ENCODE measurements at places on chromosomes 5 and 9.

GRCh38 chr9:78118742-78119473, 87.3 kb upstream of the GNAQ start:
- DNase-seq: no peak

DNA sequence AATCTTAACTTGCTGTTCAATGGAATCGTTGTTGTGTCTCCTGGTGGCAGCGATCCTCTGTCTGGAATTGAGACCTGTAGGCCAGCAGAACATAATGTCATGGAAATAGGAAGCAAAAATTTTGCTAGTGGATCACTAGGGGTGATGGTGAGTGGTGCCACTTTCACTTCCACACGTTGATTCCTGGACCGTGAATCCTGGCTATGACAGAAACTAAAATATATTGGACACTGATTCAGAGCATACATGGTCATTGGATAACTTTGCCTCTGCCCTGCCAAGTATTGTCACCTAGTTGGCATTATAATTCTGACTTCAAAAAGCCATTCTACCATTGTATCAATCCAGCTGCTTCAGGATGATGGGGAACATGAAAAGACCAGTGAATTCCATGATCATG, 353.2 kb downstream of the IRX1 start:
- DNase-seq: no peak

DNA sequence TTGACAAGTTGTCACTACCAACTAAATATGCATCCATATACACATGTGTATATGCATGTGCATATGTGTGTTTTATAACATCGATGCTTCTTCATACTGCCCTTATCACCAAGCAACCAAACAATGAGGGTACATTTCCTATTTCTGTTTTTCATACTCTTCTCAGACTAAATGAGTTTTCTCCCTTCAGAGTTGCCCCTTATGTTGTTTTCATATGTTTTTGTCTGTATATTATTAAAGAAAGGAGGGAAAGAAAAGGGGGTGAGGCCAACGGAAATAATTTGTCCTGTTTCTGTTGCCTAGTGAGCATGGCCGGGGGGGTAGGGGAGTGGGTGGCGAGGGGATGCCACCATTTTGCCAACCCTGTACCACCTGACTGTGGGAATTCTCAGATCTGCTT, 28.8 kb upstream of the NFIB start:
- no peak for DNase-seq

DNA sequence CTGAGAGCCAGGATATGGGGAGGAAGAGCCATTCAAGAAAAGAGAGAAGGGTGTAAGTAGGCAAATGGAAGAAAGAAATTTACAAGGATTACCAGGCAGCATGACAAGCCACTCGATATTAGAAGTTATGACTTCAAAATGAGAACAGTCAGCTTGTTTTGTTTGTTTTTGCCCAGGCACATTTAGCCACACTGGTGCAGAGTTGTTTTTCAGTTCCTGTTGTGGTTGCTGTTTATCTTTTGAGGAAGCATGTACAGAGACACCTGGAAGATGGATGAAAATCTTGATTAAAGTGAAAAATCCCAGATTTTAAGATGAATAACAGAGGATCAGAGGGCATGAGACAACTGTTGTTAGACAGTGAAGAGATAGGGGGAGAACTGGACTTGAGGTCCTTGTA, 199.1 kb downstream of the MTRR start:
- no peak for DNase-seq

- DNase-seq: no peak
Measured at GRCh38 chr9:37902796-37903646, 906 bp downstream of the SLC25A51 start.

- no peak for DNase-seq
Measured at GRCh38 chr5:138597661-138598400, 22.6 kb upstream of the HSPA9 start.

- DNase-seq: no peak
Measured at GRCh38 chr9:17927616-17928015, 348.8 kb downstream of the SH3GL2 start.

GRCh38 chr5:145429170-145429569, 406.0 kb downstream of the PRELID2 start:
- DNase-seq: no peak

GRCh38 chr9:91991721-91992341, 41.8 kb upstream of the ROR2 start:
- no peak for DNase-seq

GRCh38 chr5:168793841-168794837, 215.0 kb upstream of the PANK3 start:
- DNase-seq: no peak

DNA sequence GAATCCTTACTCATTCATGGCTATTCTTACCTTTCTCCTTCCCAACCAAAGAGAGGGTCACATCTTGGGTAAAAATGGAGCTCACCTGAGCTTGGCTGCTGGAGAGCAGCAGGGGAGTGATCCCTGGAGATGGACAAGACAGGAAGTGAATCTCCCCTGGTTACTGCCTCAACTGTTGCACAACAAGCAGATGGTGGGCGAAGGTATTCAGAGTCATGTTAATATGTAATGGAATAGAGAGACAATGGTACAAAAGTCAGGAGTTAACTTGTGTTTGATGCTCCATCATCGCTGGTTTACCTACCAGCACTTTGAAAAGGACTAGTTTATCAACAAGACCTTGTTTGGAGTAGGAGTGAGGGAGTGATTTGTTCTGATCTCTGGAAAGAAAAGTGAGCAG, 13.0 kb upstream of the PLPP1 start:
- DNase-seq: no peak

- DNase-seq: no peak
Measured at GRCh38 chr5:72937517-72938061, 18.3 kb upstream of the FCHO2 start.

GRCh38 chr9:33256236-33256635, 8.3 kb downstream of the BAG1 start:
- no peak for DNase-seq

- DNase-seq: no peak
Measured at GRCh38 chr5:36495611-36496010, 110.8 kb upstream of the SLC1A3 start.

DNA sequence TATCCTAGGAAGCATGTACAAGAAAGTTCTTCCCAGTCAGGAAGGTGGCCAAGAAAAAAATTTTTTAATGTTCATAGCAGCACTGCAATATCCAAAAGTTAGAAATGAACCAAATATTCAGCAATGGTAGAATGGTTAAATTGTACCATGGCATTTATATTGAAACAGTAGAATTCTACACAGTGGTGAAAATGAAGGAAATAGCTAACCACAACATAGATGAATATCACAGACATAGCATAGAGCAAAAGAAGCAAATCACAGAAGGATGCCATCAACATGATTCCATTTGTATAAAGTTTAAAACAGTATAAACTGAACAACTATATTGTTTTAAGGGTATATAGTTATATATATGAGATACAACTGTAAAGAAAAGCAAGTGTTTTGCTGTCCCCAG, 10.7 kb upstream of the ANKDD1B start:
- no peak for DNase-seq

DNA sequence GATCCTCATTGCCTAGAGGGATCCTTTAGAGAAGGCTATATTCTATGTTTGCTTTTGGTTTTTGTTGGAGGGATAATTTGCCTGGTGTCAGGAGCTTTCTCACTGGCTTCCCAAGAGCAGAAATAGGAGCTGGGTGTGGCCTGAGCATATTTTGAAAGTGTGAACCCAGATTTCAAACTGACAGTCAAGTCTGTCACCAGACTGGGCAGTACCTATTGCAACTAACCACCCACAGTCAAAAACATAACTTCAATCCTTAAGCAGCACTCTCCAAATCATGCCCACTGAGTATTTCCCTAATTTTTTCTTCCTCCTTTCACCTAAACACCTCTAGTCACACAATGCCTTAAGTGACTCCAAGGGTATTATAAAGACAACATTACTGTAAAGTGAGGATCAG, 278.4 kb downstream of the EBF1 start:
- DNase-seq: no peak

DNA sequence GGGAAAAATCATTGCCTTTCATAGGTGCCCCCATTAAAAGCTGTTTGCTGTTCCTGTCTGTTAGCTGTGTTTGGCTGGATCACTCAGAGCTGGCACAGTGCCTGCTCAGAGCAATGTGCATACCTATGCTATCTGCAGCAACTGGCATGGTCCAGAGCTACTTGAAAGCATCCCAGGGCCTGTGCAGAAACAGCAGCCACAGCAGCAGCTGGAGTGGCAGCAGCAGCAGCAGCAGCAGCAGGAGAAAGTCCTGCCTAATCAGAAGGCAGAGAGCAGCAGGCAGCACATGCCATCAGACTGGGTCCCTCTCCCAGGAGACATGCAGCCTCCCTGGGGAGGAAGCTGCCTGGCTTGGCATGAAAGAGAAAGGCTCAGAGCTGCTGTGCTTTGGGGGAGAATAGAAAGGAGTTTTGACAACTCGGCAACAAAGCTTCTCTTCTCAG, 243.8 kb upstream of the WWC1 start:
- no peak for DNase-seq

DNA sequence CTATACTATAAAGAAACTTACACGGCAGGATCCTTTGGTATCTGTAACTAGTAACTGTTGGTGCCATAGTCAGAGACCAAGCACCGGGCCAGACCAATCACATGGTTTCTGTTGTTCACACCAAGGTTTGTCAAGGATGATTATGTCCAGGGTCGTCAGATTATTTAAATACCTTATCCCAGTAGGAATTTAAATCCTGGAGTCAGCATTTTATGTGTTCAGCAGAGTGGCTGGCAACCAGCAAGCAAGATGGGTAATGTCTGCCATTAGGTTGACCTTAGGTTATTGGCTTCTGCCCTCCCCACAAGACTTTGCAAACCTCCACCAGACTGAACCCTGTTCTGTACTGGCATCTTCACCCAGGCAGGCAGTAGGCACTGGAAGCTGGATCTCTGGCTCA, 39.3 kb upstream of the TMOD1 start:
- DNase-seq: no peak

- no peak for DNase-seq
Measured at GRCh38 chr5:180467028-180467975, 26.9 kb upstream of the CNOT6 start.

DNA sequence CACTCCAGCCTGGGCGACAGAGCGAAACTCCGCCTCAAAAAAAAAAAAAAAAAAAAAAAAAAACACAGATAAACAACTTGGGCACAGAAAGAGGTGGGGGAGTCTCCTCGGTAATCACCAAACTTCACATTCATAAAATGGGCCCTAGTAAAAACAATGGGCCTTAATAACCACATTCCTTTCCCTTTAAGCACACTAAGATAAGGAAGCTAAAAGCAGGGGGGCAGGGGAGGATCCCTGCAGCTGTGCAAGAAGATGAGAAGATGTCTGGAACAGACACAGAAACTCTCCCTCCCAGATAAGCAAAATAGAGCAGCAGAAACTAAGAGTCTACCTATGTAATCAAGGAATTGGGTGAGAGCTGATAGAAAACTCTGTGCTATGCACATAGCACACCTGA, 111.2 kb upstream of the FAM174A start:
- no peak for DNase-seq

- DNase-seq: no peak
Measured at GRCh38 chr9:3903273-3903672, 377.5 kb upstream of the RFX3 start.

DNA sequence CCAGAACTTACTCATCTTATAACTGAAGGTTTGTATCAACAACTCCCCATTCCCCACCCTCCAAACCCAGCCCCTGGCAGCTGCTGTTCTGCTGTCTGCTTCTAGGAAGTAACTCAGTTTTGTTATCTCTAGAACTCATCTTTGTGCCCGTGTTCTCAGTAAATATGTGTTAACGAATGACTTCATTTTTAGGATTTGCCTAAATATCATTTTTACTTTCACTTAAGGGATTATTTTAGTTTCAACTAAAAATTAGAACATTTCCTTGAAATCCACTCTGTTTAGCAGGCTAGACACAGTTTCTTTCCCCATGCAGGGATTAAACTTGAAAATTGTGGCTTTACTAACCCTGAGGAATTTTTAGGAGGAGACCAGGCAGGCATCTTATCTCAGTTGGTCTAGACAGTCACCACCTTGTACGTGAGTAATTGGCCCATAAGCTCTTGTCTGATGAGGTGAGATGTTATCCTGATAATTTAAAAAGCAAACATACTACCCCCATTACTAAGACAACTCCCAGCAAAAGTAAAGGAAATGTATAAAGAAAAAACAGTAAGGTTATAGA, 68.2 kb upstream of the TNFAIP8 start:
- no peak for DNase-seq

- DNase-seq: peak; percentile 30
Measured at GRCh38 chr5:172274951-172275753, 8.4 kb downstream of the UBTD2 start.

DNA sequence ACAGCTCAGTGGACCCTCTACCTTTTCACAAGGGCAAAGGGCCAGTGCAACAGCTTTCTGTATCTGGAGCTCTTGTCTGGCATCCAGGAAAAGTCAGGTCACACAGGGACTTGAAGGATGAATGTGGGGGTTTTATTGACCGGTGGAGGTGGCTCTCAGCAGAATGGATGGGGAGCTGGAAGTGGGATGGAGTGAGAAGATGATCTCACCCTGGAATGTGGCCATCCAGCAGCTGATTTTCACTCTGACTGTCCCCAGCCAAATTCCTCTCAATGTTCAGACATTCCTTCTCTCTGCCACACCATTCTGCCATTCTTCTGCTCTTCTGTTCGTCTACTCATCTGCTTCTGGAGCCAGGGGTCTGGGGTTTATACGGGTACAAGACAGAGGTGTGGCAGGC, 1119.9 kb downstream of the TAF11L14 start:
- DNase-seq: no peak

- DNase-seq: no peak
Measured at GRCh38 chr5:158755986-158756385, 343.7 kb downstream of the EBF1 start.

- peak; percentile 49 for DNase-seq
Measured at GRCh38 chr5:142012792-142013388, at the start of gene GNPDA1. Gene GNPDA1, minus strand, starts transcription at chr5:142013027. Its CDS starts 992 bp downstream, at chr5:142012035.

- no peak for DNase-seq
Measured at GRCh38 chr9:85569988-85570387, 171.8 kb downstream of the AGTPBP1 start.

DNA sequence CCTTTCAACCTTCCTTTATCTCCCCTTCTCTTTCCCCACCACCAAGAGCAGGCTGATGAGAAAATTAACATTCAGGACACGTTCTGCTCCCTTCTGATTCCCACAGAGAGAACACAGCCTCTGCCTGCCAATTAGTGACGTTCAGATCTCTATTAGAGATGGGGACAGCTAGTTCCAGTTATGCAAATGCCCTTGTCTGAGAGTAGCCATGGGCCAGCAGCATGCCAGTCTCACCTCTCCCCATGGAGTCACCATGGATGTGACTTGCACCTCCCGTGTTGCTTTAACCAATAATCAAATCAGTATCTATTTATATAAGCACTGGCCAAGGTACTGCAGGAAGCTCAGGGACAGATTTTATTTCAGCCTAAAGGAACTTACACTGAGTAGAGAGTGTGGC, 61.3 kb downstream of the KCNIP1 start:
- no peak for DNase-seq

- DNase-seq: no peak
Measured at GRCh38 chr9:5563417-5563815, 53.1 kb downstream of the PDCD1LG2 start.

GRCh38 chr5:135106610-135107471, 72.8 kb upstream of the PITX1 start:
- no peak for DNase-seq

DNA sequence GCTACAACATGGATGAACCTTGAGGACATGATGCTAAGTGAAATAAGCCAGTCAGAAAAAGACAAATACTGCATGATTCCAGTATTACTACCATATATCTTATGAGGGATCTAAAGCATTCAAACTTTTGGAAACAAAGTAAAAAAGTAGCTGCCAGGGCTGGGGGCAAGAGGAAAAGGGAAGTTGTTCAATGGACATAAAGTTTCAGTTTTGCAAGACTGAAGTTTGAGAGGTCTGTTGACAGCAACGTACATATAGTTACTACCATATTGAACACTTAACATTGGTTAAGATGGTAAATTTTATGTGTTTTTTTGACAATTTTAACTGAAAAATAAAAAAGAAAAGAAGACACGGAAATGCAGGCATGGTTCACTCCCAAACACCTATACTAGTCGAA, 77.6 kb downstream of the MAPKAP1 start:
- DNase-seq: no peak
